ENCODE measurements at places on chromosomes 11 and 22. TPM values are rescaled to one million over a fixed set of nuclear protein-coding genes. Genes with fewer than 3 reads are reported as not detected.
A peak's percentile ranks its signal among the peaks of the same experiment; 100 is the strongest.

DNA sequence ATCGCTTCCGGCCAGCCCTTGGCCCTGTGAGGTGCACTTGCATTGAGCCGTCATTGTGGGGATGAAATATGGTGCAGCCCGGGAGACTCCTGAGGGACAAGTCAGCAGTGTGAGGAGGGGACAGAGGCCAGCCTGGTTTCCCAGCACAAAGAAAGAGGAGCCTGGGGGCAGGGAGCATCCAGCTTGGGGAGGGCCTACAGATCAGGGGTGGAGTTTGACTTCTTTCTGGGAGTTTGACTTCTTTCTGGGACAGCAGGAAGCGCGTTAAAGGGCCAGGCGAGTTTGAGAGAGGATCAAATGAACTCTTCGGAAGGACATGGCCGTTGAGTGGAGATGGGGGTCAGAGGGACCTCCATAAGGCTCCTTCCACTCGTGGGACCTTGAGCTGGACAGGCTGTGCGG lies 91.9 kb downstream of the LRRC32 start:
- peak; percentile 85 for DNase-seq

DNA sequence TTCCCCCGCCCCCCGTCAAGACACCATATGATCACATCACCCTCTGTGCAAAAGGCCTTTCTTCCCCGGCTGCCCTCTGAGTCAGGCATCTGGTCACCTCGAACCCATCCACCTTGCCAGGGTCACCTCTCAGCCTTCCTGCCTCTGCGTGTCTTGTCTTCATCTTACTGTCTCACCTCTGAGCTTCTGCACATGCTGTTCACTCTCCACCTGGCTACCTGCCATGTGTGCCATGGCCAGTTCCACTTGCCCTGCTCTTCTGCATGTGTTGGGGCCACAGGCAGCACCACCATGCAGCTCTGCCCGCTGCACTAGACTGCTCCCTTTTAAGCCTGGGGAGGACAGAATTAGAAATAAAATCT lies 9.8 kb downstream of the ZNF74 start:
- DNase-seq, result no peak

Gene MED15
- 43.9 TPM for total RNA-seq

DNA sequence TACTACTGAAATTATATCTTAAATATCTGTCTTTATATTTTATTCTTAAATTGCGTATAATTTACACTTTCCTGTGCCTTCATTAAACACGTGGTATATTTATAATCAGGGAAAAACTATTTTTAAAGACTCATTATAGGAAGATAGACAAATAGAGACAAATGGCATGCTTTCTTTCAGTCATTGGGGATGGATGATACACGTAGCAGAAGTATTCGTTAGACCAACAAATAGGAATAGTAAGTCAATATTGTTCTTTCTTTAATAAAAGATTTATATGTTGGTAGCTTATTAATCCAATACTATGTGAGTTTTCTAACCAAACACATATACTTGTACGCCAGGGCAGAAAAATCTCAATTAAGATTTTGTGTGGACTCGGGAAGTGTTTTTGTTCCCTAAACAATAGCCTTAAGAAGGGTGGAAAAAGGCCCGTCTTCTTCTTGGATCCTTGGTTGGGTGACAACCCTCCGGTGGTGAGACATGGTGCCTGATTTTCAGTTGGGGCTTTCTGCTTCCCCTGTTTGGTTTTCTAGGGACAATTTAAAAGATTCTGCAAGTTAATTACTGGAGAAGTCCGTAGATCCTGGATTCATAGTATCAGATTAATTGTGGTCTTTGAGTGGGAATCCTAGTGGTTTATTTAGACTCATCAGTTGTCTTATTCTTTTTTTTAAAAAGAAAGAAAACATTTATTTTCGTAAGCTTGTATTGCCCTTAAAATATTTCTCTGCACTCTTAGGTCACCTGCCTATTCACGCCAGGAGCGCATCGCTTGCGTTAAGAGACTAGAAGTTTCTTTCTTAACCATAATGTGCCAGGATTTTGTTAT lies 83.5 kb upstream of the WNT7B start:
- DNase-seq, result no peak

Gene SNAP29
- total RNA-seq, result 23.6 TPM

Gene DRICH1
- total RNA-seq, result not detected

DNA sequence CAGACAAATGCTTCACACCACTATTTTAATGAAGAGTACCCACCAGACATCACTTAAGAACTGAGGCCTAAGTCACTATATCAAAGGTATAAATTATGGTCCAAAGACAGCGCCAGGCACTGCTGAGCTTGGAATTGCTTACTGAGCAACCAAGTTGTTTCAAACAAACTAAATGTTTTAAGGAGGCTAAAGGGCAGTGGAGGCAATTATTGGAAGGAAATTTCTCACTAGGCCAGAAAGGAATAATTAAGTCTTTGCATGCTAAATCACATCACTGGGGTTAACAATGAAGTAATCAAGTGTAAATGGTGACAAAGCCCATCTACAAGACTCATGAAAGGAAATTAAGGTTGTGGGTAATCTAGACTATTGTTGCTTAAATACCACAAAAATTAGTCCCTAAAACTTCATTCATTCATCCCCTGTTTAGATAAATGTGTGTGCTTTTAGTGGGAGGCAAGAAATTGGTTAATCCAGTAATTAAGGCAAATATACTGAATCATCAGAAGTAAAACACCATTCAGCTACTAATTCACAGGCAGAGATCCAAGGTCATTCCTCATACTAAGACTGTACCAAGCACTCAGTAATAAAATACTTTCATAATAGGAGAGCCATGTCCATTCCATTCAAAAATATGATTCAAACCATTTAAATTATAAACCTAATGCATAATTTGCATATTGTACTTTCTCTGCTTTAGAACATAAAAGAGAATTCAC lies 21.2 kb downstream of the LGR4 start:
- no peak for DNase-seq

GRCh38 chr11:102940714-102941588 lies 14.6 kb downstream of the MMP13 start:
- DNase-seq, result no peak

Gene NEFH
- total RNA-seq, result 0.22 TPM
